ENCODE measurements at places on chromosomes 3 and 15. TPM values are rescaled to one million over a fixed set of nuclear protein-coding genes. Genes with fewer than 3 reads are reported as not detected.

DNA sequence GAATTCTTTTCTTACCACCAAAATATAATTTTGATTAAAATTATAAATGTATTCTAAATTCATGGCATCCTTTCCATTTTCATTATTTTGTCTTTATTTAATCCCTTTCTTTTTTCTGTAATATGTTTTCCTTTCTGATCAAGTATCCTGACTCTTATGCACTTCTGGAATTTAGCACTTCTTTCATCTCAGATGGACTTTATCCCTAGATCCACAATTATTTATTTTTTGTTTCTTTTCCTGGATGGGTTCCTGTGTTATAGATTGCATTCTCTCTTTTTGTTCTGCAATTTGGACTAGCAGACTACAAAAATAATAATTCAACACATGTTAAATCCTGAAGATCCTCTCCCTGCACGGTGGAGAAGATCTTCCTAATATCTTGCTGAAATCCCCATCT, 76.9 kb upstream of the CDIN1 start:
- no peak for DNase-seq

DNA sequence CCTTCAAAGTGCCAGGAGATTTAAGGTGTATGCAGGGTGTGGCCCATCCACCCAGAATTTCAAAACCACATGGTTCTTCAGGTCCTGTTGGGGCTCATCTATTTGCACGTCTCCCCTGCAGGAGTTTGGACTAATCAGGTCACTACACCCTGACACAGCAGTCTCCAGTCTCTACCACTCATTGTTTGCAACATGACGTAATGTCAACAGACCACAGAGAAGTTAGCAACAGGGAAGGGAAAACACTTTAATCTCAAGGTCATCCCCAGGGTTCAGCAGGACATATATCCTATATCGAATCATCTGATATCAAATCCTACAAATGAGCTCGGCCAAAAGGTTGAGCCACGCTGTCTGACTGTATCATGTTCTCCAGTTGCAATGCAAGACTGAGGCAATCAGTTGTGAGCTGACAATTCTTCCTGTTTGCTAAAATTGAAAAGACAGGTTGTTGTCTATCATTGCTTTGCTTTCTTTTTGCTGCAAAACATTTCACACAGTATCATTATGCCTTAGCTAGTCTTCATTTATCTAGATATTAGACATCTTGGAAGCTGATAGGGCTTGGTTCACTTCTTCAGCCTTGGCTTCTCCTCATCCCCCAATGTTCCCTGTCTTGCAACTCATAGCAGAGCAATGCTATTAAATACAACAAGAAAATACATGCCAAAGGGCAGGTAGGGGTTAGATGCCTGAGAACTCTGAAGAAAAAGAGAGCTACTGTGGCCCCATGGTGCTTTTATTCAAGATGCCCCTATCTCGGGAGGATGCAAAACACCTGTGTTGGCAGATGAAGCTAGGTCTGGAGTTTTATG, 13.4 kb upstream of the LEKR1 start:
- DNase-seq = peak; percentile 63

- no peak for DNase-seq
Measured at GRCh38 chr3:58884453-58884852, 165.4 kb downstream of the CFAP20DC start.

- DNase-seq = no peak
Measured at GRCh38 chr3:137768361-137769321, 4.5 kb downstream of the SOX14 start.

GRCh38 chr3:25272090-25272489, 156.0 kb upstream of the RARB start:
- DNase-seq = no peak

DNA sequence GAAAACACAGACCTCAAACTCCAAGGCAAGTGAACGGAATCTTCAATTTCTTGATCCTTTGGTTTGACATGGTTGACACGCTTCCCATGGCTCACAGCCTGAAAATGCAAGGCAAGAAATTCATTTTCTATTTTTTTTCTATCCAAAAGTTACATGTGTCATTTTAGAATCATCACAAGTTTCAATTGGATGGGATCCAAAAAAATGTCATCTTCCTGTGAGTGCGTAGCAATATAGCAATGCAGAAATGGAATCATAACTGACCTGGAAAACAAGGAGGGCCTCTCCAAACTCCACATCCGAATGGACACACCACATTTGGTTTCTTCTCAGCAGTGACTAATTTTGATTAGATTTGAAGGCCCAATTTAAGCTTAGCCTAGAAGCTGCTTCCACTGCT, 175.8 kb upstream of the ATP11B start:
- DNase-seq = no peak

GRCh38 chr3:50340448-50341329, at the start of gene RASSF1:
Gene RASSF1 (minus strand): TSS chr3:50340836. CDS start chr3:50340805, 31 bp downstream.
- DNase-seq = no peak

DNA sequence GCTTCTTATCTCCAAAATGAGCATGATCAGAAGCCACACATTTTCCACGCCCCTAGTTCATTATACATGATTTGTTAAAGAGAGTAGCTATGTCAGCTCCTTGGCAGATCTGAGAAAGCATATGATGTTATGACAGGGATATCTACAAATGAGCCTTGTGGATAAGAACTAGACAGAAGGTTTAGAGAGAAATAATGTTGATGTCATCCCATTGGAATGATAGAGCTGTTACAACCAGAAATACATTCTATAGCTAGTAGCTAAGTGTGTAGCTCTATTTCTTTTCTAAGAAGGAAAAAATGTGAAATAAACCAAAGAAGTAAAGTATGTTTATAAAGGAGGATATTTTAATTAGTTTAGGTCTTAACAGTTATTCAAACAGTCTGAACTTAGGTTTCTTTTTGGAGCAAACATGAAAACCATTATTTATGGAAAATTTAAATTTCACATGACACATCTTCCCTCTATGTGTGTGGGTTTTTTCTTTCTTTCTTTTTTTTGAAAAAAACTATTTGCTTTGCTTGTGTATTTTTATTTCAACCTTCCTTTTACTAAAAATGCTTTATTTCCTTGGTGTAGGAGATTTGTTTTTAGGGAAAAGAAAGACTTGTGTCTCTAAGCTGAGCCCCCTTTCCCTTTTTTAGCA, 167.7 kb downstream of the GHSR start:
- DNase-seq = peak; percentile 94

DNA sequence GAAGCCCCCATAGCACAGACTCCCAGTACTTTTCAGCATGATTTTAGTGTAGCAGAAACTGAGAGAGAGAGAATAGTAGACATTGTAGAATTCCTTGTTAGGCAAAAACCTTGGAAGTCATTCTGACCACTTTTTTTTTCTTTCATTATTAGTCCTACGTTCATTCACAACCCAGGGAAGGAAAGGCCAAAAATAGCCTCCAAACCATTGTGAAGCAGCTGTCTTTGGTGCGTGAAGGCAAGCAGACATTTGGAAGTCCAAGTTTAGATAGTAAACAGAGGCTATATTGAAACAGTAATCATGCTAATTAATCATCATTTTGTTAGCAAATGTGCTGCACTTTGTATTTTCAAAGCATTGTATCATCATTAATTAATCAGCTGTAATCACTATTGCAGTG, 34.5 kb downstream of the CCDC54 start:
- DNase-seq = no peak

DNA sequence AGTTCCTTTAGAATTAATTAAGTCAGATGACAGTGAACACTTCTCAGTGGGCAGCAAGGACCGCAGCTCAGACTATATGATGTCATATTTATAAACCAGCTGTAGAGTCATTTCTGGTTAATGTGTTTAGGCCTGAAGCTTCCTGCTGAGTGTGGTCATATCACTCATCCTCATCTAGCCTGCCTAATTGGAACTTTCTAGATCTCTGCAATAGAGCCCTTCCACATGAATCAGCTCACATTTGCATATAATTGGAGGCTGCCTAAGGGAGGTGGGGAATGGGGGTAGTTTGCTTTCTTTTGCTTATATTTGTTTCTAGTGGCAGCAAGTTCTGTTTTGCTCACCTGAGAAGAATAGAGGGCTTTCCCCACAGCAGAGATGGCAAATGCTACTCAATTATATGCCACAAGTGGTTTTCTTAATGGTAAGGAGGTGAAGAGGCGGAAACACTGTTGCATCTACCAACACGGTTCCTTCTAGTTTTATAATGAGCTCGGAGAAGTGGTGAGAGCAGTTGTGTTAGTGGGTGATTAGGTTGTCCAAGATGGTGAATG, 148.1 kb downstream of the KLHL25 start:
- peak; percentile 93 for DNase-seq

GRCh38 chr3:49616491-49616941, 57.6 kb upstream of the APEH start:
- DNase-seq = peak; percentile 56

- DNase-seq = no peak
Measured at GRCh38 chr15:81170511-81170910, 26.2 kb upstream of the IL16 start.

DNA sequence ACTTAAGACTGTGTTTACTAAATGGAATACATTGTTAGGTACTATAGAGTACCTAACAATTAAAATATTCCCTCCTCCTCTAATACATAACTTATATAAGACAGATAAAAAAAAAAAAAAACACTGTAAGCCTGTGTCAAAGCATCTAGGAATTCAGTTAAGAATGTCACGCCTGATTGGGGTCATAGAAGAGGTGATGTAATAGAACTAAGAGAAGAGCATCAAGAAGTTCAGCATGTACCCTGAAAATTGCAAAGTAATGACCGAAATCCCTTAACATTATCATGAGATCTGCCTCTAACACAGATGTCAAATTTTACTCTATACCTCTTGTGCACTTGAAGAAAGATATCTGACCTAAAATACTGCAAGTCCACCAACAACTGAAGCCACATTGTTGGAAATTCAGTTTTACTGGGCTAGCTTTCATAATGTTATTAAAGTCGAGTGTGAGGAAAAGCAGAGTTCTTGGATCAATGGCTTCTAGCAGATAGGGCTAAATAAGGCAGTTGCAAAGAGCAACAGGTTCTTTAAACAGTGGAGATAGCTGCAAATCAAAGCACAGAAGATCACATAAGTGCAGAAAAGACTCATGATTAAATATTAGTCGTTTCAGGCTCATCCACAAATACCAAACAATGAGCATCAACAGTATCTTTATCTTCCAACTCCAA, 75.0 kb downstream of the TBL1XR1 start:
- no peak for DNase-seq

GRCh38 chr3:13260259-13261103, 159.6 kb downstream of the NUP210 start:
- DNase-seq = no peak

DNA sequence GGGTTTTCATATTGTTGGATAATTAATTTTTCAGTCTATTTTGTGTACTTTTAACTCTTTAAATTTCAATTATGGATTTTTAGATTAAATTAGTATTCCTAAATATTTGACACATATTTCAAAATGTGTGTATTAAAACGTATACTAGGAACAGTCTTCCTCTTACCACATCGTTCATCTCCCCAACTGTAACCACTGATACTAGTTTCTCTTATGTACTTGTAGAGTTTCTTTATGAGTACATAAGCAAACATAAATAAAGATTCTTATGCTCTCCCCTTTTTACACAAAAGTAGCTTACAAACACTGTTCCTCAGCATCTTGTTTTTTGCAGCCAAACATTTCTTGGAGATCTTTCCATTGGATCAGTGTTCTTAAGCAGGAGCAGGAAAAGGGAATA, 45.9 kb downstream of the CMSS1 start:
- DNase-seq = no peak

GRCh38 chr3:29099775-29100174, 181.1 kb upstream of the RBMS3 start:
- peak; percentile 28 for DNase-seq

DNA sequence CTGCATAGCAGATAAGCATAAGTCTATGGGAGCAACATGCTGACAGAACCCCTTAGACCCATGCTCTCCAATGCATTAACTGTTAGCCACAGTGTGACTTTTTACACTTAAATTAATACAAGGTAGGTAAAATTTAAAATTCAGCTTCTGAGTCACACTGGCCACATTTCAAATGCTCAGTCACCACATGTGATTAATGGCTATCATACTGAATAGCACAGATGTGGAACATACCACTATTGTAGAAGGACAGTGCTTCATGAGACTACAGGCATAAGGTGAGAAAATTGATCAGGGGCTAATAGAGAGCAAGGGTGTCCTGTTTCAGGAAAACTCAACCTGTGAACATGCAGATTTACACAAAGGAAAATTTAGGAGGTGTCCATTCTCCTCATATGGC, 357.0 kb upstream of the SEMA6D start:
- DNase-seq = peak; percentile 21

DNA sequence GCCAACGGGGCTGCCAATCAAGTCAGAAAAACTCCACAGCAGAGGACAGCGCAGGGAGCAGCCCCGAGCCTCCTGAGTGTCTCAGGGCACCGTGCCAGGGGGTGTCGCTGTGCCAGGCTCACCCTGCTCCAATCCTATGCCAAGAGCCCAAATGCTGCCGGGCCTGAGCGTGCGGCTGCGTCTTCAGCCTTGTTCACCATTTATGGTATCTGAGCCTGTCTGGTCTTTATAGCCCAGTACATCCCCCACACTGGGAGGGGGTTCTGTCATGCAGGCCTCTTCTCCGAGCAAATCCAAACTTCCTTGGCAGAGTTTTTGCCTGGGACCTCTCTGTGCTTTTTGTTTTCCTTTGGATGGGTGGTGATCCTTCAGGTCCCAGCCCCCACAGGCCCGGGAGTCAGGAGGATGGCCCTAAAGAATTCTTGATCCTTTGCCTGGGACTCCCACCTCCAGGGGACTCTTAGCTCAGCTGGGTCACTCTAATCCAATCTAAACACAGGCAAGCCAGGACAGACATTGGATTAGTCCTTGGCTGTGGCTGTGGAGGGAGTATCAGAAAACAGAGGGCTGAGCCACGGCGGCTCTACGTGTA, 135.1 kb upstream of the HACD2 start:
- DNase-seq = no peak

GRCh38 chr3:127065138-127065427, 82.2 kb downstream of the PLXNA1 start:
- DNase-seq = no peak

GRCh38 chr3:159907828-159908227, 80.8 kb upstream of the IL12A start:
- no peak for DNase-seq

RHOV gene
- not detected for total RNA-seq

GAP43 gene
- 0.36 TPM for total RNA-seq

VWA5B2 gene
- not detected for total RNA-seq

ZDHHC23 gene
- 0.90 TPM for total RNA-seq

LARP6 gene
- 78.3 TPM for total RNA-seq

CLDN11 gene
- total RNA-seq = 245 TPM

MESP2 gene
- total RNA-seq = 0.28 TPM

SLC2A2 gene
- total RNA-seq = not detected

SNX22 gene
- under 0.01 TPM for total RNA-seq

SLC28A1 gene
- not detected for total RNA-seq

RLBP1 gene
- not detected for total RNA-seq

GABRB3 gene
- total RNA-seq = 0.54 TPM

SLC9A9 gene
- 2.3 TPM for total RNA-seq

MEX3B gene
- 6.7 TPM for total RNA-seq

Data from IMR-90 (cell line).